ENCODE measurements at places on chromosomes 12 and 14.

DNA sequence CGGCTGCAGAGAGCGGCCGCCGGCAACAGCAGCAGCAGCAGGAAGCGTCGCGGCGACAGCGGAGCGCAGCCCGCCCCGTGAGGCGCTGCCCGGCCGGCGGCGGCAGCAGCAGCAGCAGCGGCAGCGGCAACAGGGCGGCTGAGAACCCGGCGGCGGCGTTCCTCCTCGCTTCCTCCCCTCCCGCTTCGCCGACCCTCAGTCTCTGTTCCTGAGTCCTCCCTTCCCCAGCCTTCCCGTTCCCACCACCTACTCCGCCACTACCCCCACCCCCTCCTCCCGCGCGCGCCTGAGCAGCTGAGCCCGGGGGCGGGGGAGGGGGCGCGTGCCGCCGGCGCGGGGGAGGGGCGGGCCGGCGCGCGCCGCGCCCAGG is 310 bp downstream of the BICDL1 start:
- no peak for DNase-seq

- DNase-seq, result no peak
These were observed 1.1 kb downstream of the DIP2B start for GRCh38 chr12:50505675-50506530.

- no peak for DNase-seq
These were observed 100.0 kb downstream of the VRK1 start for GRCh38 chr14:96897184-96897583.

DNA sequence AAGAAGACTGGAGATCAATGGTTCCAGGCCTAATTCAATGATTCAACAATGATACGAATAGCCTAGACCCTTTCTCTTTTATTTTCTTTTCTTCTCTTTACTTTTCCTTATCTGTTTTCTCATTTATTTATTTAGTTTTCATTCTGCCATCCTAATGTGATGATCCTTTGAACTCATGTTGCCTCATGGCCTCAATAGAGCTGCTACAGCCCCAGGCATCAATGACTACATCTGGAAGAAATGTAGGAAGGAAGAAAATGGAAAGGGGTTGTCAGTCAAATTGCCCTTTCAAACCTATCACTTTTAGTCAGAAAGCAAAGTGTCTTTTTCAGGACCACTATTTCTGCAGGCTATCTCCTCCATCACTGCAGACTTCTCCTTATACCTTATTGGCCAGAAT is 69.9 kb downstream of the CMKLR1 start:
- DNase-seq, result no peak

- DNase-seq, result no peak
These were observed 37.0 kb downstream of the KDM2B start for GRCh38 chr12:121543786-121544185.

- DNase-seq, result no peak
These were observed 13.1 kb downstream of the APPL2 start for GRCh38 chr12:105222726-105223351.

- no peak for DNase-seq
These were observed 12.3 kb upstream of the LBHD2 start for GRCh38 chr14:103071544-103072251.

- no peak for DNase-seq
These were observed 23.5 kb upstream of the GPRC5D start for GRCh38 chr12:12975322-12976077.

DNA sequence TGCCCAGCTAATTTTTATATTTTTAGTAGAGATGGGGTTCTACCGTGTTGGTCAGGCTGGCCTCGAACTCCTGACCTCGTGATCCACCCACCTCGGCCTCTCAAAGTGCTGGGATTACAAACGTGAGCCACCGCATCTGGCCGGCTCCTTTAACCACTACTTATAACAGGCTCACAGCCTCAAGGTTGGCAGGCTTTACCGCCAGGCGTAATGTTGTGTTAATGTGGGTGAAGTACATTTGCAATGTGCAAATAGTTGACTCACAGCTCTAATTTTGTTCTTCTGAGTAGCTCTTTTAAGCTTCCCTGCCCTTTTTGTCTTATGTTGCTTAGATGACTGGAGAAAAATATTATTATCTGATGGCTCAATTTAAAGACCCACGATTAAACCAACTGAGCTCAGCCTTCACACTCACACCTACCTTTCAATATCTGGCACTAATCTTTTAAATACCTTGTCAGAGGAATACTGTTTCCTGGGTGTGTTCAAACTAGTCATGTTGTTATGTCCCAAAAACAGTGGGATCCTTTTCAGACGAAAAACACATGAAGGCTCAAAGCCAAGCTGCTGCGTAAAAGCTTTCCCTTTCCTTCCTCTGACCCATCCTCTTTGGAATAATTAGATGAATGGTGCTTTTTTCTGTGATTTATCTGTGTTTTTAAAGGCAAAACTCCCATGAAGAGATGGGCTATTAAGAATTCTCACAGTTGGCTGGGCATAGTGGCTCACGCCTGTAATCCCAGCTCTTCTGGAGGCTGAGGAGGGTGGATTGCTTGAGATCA is 57.2 kb upstream of the USP44 start:
- DNase-seq, result peak; percentile 84

GRCh38 chr14:51828017-51828797 is 32.2 kb upstream of the GNG2 start:
- DNase-seq, result no peak

DNA sequence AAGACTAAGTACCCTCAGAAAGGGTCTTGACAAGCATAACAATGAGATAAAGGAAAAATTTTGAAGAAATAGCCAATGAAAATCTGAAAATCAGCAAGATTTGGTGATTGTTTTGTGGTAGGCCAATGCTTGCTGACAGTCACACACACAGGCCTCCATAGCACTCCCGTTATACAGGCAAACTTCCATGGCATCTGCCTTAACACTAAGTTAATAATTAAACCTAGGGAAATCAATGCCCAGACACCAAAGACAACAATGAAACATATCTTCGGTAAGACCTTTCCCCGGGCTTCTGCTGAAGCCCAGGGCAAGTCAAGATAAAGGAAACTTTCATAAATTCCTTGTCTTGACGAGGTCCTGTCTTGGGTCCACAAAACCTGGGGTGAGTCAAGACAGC is 18.6 kb upstream of the RERGL start:
- no peak for DNase-seq

- DNase-seq, result no peak
These were observed 61.1 kb downstream of the MYRFL start for GRCh38 chr12:69886109-69886508.

DNA sequence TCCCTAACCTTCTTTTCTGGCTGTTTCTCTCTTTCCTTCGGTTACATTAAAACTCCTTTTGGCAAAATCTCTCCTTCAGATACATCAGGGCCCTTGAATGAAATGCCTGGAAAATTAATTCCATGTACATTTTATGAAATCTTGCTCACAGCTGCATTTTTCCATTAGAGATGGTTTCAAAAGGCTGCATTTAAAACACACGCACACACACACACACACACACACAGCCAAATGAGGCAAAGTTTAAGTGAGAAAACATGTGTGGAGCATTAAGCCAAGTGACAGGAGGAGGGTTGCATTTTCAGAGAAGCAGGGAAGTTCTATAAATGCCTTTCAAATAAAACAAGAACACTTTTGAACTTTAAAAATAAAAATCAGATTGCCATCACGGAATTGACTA is 216.4 kb downstream of the LRIG3 start:
- DNase-seq, result peak; percentile 71

DNA sequence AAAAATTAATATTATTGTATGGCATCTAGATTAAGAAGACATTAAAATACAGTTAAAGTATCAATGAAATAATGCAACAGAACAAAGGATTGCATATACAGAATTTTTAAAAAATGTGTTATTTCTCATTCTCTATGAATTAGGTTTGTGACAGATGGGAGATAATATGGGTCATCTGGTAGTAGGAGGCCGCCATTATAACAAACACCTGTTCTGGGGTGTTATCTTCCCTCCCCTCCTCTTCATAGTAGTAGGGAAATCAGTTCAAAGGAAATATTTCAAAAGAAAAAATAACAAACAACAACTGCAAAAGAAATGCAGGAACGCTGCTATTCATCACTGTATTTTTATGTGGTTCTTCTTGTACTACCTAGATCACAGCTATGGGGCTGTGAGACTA is 187.0 kb upstream of the ATP2B1 start:
- no peak for DNase-seq

DNA sequence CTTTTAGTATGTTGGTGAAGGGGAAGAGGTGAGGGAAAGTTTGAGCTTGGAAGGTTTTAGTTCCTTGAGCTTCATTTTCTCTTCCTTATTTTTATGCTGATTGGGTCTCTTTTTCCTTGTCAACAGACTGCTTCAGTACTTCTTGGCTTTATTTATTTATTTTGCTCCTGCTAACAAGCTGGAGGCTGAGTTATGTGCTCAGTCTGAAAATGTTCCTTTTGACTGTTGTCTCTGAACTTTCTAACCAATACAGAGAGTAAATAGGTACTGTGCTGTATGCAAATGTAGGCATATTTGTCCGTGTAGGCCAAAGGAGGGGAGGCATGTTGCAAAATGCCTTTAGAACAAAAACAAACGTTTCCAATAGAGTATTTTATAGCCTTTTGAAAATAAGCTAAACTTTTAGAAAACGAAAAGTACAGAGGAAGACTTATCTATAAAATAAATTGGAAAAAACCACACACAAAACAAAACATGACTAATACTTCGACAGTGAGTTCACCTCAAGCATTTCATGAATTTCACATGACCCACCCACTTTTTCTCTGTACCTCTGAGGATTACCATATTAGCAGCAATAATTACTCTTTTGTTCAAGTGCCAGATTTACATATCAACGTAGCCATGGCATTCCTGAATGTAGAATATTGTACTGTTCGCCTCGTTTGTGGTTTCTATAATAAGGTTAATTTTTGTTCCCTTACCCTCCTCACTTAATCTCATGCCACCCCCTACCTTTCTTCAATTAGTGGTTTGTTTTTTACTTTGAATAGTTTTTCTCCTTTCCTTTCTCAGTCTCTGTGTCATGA is 4.7 kb upstream of the CREBL2 start:
- no peak for DNase-seq

DNA sequence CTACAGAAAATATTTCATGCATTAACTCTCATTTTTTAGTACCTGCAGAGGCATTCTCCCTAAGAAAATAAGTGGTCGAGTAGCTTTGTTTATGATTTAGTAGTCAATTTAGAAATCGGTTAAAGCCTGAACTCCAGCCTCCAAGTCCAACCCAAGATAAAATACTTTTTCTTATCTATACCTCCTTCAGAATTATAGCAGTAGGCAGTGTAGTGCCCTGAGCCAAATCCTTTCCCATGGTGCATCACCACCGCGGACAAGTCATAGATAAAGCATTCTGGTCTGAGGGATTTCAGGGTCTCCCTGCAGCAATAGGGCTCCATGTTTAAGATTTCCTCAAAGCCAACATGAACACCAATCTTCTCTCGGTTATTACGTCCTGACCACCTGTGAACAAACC is 30.5 kb downstream of the USP44 start:
- no peak for DNase-seq

GRCh38 chr12:76003355-76003638 is 28.3 kb downstream of the PHLDA1 start:
- no peak for DNase-seq

DNA sequence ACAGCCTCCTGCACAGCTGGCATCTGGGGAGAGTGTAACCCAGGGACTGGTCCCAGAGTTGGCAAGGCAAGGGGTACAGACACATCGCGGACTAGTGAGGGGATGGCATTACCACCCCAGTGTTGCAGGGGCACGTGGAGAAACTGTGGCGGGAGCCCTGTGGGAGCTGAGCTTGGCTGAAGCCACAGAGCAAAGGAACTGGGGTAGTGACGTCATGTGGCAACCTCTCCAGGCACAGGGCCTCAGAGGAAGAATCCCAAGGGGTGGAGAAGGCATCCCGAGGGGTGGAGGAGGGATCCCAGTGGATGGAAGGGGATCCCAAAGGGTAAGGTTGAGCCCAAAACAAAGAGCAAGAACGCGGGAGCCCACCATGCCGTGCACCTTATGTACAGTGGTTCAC is 70.1 kb downstream of the GSC start:
- DNase-seq, result no peak

- no peak for DNase-seq
These were observed 92.2 kb downstream of the SLC5A8 start for GRCh38 chr12:101117842-101118241.

- no peak for DNase-seq
These were observed 415.9 kb downstream of the ZFP36L1 start for GRCh38 chr14:68377006-68377405.

DNA sequence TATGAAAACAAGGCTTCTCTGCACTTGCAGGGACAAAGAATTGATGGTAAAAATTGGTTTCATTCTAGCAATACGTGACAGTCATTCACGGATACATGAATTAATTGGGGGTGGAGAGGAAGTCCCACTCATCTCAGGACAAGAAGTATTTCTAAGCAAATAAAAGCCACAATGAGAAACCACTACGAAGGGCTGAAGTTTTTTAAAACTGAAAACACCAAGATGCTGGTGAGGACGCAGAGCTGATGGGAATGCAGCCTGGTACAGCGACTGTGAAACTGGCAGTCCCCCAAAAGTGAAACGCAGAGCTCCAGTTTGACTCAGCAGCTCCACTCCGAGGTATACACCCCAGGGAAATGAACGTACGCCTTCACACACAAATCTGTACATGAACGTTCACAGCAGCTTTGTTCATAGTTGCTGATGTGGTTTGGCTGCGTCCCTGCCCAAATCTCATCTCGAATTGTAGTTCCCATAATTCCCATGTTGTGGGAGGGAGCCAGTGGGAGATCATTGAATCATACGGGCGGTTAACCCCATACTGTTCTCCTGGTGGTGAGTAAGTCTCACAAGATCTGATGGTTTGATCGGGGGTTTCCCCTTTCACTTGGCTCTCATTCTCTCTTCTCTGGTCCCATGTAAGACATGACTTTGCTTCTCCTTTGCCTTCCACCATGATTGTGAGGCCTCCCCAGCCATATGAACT is 89.0 kb downstream of the SCARB1 start:
- peak; percentile 88 for DNase-seq

- no peak for DNase-seq
These were observed 1.0 kb downstream of the CMTM5 start for GRCh38 chr14:23377573-23378563.

GRCh38 chr14:53152184-53152886 is 788 bp downstream of the DDHD1 start:
- no peak for DNase-seq

- DNase-seq, result no peak
These were observed 762 bp downstream of the PPP2R5E start for GRCh38 chr14:63542231-63542999.

DNA sequence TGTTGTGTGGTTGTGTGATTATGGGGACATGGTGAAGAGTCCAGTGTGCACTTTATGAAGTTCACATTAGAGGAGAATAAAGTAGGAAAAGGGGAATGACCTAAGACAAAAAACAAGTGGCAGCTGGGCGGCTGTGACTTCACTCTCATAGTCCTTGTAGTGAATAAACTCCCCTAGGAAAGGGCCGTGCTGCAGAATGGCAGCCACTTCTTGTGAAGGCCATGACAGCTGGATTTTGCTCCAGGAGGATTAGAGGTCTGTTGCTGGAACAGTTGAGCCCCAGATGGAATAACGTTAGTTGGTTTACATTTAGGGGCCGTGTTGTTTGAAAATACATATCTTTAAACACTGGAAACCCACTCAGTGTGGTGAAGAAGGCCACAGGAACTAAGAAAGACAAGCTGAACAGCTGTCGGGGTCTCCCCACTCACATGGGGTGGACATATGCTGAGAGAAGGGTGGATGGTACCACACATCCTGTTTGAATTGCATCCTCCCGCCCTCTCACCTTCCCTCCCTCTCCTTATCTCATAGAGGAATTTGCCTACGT is 276.9 kb downstream of the CACNA1C start:
- no peak for DNase-seq

All from AG09309 (cell line).